HEK293T (cell line): ENCODE measurements at places on chromosomes 11 and 22.

DNA sequence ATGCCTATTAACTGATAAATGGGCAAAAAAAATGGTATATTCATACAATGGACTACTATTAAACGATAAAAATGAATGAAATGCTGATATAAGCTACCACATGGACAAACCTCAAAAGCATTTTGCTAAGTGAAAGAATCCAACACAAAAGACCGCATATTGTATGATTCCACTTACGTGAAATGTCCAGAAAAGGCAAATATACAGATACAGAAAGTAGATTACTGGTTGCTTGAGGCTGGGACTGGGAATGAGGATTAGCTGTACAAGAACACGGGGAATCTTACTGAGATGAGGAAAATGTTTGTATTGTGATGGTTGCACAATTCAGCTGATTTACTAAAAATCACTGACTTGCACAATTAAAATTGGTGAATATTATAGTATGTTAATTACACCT lies 8.8 kb downstream of the SCUBE2 start:
- no peak for DNase-seq

- no peak for DNase-seq
These were observed 133.4 kb upstream of the E2F8 start for GRCh38 chr11:19374151-19374569.

DNA sequence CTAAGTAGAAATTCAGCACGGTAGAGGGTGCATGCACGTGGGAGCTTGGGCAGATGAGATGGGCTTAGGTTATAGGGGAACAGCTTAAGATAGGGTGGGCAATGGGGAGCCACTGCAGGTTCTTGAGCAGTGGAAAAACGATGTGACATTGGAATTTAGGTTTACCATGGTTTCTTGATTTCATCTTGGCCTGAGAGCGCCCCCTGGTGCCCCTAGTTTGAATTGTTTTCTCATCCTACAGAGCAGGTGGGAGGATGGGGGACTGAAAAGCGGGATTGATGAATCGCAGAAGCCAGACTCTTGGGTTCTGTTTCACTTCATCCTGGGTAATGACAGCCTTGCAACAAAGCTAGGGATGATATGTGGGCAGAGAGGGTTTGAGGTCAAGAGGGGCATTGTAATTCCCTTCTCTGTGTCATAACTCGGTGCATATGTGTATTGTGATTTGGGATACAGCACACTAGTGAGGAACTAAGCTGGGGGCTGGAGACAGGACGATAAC lies 6.7 kb upstream of the MCAM start:
- peak; percentile 71 for DNase-seq

- DNase-seq, result no peak
These were observed 38.7 kb upstream of the CDON start for GRCh38 chr11:126101251-126101929.

DNA sequence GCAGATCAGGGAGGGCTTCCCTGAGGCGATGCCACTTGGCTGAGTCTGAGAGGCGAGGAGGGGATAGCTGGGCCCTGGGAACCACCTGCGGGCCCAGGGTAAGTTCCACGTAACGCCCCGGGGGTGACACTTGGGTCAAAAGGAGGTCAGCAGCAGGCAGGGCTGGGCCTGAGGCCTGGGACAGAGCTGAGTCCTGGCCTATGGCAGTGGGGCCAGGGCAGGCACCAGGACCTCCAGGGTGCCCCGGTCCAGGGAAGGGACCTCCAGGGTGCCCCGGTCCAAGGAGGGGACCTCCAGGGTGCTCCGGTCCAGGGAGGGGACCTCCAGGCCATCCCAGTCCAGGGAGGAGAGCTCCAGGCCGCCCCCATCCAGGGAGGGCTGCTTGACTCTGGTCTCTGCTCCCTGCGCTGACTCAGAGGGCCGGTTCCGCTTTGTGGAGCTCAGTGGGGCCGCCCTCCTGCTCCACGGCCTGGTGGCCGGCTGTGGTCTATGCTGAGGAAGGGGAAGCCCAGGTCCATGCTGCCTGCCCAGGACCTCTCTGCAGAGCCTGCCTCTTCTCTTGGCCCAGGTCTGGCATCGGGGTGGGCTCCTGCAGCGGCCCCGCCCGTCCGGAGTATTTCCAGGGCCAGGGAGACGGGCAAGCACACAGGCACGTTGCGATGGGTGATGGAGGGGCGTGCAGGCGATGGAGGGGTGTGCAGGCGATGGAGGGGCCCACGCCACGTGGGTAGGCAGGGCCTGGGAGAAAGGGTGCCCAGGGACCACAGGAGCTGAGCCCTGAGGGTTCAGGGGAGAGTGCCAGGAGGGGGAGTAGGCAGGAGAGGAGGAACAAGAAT lies 19.5 kb upstream of the WNT7B start:
- DNase-seq, result no peak

- DNase-seq, result no peak
These were observed 61.6 kb downstream of the DYNC2H1 start for GRCh38 chr11:103170865-103171264.

DNA sequence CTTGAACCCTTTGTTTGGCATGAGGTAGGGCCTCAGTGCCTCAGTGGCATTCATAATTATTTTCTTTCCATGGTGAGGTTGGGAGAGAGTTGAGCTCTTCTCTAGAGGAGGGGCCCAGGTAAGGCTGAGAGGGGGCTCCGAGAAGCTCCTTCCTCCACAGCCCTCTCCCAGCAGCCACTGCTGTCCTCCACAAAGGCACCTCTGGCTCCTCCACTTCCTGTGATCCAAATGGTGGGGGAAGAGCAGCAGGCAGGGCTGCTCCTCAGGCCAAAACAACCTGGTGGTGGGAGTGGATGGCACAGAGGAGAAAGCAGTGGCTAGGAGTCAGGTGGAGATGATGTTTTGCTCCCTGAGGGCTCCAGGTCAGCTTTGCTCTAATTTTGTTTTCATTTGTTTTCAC lies 13.3 kb downstream of the ROBO4 start:
- no peak for DNase-seq

DNA sequence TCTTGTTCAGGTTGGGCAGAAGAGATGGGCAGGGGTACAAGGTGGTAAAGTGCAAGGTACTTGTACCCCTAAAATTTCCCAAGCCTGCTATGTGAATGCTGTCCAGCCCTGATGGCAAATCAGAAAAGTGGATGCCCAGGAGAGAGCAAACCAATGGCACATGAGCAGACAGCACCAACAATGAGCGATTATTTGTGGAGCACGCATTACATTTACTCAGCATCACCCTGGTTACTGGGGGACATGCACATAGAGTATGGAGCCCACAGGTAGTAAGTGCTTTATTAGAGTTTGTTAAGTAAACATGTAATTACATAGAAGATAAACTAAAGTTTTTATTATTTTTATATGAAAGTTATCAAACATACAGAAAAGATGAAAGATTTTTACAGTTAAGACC lies 165.7 kb downstream of the NTM start:
- DNase-seq, result no peak

- DNase-seq, result no peak
These were observed 19.7 kb downstream of the SLC37A2 start for GRCh38 chr11:125082611-125083311.

DNA sequence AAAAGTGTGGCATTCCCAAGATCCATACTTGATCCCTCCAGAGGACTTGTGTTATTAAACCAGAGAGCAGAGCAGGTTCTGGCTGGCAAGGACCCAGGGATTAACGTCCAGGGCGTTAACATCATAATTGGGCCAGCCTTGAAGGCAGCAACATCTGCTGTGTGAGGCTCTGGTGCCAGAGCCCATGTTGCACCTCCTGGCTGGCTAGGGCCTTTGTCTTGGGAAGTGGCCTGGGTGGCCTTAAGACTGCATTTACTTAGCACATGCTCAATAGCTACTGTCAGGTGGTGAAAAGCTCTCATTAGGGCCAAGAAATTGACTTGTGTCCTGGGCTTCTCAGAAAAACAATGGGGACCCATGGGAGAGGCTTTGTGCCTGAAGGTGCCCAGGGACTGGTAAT lies 66.6 kb downstream of the CACNG2 start:
- no peak for DNase-seq

GRCh38 chr11:62340269-62340901 lies 3.1 kb downstream of the ASRGL1 start:
- DNase-seq, result peak; percentile 42

- DNase-seq, result no peak
These were observed 104.4 kb downstream of the ZBTB16 start for GRCh38 chr11:114163830-114164401.

- no peak for DNase-seq
These were observed 46.2 kb downstream of the IGF2 start for GRCh38 chr11:2092956-2093412.

DNA sequence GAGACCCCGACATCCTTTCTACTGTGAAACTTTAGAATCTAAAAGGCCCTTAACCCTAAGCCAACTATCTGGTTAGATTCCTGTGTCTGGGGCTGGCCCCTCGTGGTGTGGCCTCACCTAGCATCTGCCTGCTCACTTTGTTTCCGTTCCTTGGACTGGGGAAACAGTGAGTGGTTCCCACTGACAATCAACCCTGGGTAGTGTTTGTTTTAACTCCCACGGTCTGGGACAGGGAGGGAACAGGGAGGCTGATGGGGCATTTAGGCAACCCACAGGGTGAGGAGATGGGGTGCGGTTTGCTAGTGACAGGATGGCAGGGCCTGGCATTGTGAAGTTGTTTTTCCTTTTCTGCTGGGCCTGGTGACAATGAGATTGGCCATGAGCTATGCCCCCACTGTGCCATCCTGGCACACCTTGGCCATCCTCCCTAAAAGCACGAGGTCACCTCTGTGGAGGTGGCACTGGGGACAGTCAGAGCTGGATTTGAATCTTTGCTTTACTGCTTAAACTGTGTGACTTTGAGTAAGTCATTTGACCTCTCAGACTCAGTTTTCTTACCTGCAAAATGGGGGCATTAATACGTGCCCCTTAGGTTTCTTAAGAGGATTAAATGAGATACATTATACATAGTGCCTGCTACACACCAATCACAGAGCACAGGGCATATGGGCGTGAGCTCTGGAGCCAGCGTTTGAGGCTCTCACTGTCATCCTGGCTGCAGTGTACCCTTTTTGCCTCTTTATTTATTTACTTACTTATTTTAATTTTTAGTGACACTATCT lies 31.4 kb downstream of the CHRDL2 start:
- no peak for DNase-seq

DNA sequence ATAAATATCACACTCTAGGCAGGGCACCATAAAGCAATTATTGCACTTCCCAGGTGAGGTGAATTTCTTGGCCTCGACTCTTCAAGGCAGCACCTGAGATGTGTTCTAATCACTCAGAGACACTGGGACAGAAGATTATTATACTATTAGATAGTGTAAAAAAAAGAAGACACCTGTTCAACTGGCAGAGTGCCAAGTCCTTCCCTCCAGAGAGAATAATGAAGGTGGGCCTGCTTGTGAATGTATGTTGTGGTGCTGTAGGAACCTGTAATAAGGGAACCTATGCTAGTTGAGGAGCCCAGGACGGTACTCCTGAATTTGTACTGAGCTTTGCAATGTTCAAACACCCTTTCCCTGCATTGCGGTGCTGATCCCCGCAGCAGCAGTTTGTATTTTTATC lies 107.5 kb downstream of the NXPE2 start:
- DNase-seq, result no peak

DNA sequence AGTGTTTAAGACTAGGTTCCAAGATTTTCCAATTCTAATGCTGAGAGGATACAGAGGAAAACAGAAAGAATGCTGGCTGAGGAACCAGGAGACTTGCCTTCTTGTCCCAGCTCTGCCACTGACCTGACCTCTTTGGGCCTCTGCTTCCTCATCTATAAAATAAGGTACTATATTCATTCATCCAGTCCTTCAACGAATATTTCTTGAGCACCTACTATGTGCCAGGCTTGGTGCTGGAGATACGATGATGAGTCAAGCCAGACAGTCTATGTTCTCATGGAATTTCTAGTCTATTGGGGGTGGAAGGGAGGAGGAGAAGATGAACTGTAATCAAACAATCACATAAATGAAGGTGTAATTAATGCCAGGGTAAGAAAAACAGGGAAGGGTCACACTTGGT lies 27.8 kb upstream of the UPB1 start:
- DNase-seq, result no peak

GRCh38 chr11:121494355-121495099 lies 41.8 kb upstream of the SORL1-AS1 start:
- DNase-seq, result no peak

GRCh38 chr11:14539982-14540421 lies 19.8 kb upstream of the PSMA1 start:
- DNase-seq, result no peak

DNA sequence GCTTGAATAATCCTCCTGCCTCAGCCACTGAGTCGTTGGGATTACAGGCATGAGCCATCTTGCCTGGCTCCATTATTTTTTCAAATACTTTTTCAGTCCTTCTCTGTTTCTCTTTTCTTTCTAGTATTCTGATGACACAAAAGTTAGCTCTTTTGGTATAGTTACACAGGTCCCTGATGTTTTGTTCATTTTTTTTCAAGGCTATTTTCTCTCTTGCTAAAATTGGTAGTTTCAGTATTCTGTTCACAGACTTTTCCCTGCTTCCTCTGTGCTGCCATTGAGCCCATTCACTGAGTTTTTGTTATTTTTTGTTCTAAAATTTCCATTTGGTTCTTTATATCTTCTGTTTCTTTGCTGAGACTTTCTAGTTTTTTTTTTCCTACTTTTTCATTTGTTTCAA lies 166.5 kb downstream of the UVRAG start:
- DNase-seq, result no peak
